ENCODE measurements at places on chromosomes 11 and 22.

DNA sequence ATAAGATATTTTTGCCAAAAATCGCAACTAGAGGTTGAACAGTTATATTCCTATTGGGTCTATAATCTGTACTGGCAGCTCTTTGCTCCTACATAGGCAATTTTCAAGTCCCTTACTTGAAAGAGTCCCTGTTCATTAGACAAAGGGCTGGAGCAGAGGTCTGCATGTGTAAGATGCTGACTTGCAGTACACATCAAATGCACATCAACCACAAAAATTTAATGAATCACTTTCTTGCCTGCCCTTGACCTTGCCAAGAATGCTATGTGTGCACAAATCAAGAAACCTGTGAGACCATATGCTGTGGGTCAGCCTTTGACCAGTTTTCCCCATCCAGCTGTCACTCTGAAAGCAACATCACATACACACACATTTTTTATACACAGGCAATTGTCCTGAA is 661.5 kb downstream of the LRRC4C start:
- no peak for DNase-seq

GRCh38 chr11:129267716-129268115 is 75.6 kb upstream of the ARHGAP32 start:
- no peak for DNase-seq

DNA sequence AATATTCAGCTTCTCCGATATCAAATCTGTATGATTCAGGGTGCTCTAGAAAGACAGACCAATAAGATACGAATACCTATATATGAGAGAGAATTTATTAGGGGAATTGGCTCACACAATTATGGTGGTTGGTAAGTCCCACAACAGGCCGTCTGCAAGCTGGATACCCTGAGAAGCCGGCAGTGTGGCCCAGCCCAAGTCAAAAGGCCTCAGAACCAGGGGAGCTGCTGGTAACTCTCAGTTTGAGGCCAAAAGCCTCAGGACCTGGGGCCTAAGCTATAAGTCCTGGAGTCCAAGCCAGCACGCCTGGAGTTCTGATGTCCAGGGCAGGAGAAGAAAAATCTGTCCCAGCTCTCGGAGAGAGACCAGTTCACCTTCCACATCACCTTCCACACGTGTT is 318.7 kb downstream of the BRD1 start:
- DNase-seq, result no peak

GRCh38 chr11:96578379-96578778 is 188.6 kb downstream of the JRKL start:
- no peak for DNase-seq

DNA sequence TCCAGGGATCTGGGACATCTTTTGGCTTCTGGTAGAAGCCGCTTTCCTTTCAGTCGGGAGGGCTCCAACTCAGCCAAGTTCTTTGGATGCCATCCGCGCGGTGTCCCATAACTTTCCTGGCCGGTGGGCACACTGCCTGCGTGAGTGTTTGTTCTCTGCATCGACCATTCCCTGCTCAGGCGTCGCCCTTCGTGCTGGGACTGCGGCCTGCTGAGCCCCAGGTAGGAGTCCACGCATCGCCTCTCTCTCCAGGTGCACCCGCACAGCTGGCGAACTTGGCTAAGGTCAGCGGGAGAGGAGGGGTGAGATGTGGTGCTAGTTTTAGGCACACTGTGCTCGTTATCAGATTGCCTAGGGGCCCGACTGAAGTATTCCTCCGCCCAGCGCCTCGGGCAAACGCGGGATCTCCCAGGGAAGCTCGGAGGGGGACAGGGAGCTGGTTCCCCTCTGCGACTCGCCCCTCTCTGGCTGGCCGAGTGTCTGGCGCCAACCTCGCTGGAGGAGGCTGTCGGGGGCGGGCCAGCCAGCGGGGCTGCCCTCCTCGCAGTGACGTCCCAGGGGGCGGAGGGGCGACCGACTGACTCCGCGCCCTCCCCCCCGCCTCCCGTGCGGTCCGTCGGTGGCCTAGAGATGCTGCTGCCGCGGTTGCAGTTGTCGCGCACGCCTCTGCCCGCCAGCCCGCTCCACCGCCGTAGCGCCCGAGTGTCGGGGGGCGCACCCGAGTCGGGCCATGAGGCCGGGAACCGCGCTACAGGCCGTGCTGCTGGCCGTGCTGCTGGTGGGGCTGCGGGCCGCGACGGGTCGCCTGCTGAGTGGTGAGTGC is at the start of gene LAYN:
LAYN (plus strand) TSS at position 607 of the 823 bp plus-strand sequence; CDS start at position 731, 124 bp downstream.
- DNase-seq, result no peak

DNA sequence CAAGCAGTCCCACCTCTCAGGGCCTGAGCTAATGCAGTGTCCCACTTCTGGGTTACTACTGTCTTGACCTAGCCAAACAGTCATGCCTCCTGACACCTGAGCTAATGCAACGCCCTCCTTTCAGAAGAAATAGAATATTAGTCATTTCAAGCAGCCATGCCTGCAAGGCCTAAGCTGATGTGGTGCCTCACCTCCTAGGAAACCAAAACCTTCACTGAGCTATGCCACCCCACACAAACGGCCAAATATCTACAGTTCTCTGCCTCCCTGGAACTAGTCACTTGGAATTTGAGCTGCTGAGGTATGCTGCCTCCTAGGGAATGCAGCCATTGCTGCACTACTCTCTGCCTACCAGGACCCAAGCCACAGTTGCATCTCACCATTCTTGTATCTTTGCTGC is 8.3 kb upstream of the MS4A6E start:
- DNase-seq, result no peak

DNA sequence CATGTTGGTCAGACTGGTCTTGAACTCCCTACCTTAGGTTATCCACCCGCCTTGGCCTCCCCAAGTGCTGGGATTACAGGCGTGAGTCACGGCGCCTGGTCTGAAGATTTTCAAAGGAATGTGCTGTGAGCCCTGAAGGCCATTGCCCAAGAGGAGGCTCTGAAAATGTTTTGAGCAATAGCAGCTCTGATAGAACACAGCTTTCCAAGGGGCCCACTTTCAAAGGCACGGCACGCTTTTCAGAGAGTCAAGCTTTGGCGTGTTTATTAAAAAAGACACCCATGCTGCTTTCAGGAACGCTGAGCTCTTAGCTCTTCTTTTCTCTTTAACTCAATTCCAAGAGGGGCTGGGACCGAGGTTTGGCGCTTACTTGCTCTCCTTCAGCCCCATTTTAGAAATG is 73.8 kb upstream of the CDON start:
- DNase-seq, result no peak

- DNase-seq, result no peak
Measured at GRCh38 chr22:45968751-45969413, 8.1 kb downstream of the WNT7B start.

- no peak for DNase-seq
Measured at GRCh38 chr22:49525801-49526535, 301.7 kb downstream of the BRD1 start.

- no peak for DNase-seq
Measured at GRCh38 chr11:61670626-61671025, 9.6 kb upstream of the DAGLA start.

- no peak for DNase-seq
Measured at GRCh38 chr22:44260216-44261035, 52.3 kb downstream of the SHISAL1 start.

GRCh38 chr22:21446128-21446826 is 20.9 kb upstream of the TMEM191C start:
- DNase-seq, result no peak

- no peak for DNase-seq
Measured at GRCh38 chr22:46075764-46076531, 74.4 kb upstream of the PPARA start.

GRCh38 chr11:116500026-116500946 is 272.5 kb downstream of the BUD13 start:
- no peak for DNase-seq

- no peak for DNase-seq
Measured at GRCh38 chr22:46336119-46337078, 885 bp downstream of the TRMU start.

- no peak for DNase-seq
Measured at GRCh38 chr11:27406498-27407354, 43.7 kb upstream of the CCDC34 start.

GRCh38 chr22:19424186-19424500 is 7.4 kb downstream of the HIRA start:
- DNase-seq, result no peak

DNA sequence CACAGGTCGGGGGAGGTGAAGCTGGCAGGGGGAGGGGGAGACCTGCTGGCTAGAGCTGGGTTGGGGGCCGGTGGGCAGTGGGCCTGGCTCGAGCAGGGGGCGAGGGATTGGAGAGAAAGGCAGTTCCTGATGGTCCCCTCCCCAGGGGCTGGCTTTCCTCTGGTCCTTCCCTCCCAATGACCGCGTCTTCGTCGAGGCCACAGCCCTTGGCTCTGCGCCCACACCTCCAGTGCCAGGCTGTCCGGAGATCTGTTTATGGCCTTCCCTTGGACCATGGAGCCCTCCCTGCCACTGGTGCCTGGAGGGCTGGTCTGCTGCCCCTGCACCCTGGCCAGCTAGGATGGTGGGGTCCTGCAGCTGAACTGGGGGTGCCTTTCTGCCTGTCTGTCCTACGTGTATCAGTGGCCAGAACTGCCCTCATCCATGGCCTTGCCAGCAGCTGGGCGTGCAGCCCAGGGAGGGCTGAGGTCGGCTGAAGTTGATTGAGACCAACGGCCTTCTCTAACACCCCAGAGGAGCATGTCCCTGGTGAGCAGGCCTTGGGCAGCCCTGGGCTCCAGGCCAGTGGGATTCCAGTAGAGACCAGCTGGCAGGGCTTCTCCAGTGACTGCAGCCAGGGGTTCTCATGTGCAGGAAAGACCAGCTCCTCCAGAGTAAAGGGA is 12.3 kb downstream of the TANGO2 start:
- no peak for DNase-seq

DNA sequence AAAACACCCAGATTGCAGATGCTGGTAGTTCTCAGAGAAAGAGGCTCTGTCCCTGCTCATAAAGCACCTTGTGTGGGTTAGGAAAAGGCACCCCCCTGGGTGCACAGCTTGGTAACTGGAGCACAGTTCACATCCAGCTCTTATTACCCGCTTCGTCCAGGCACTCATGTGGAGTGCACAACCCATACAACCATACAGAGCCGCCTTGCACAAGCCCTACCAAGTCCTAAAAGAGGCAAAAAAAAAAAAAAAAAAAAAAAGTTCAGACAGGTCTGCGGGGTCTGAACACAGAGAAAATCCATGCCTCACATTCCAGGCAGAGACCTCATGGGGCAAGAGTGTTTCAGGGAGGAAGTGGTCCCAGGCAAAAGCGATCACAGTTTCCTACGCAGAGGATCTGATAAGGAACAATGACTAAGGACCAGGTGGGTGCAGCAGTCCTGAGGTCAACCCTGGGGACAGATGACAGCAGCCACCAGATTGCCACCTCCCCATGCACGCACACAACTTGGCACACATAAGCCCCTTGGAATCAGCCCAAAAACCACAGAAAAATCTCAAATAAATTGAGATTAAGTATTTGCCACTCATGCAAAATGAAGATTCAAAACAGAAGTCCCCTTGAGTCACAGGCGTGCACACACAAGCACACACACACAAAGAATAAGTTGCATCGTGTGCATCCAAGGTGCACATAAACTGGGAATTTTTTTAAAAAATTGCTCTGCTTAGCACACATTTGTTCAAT is 12.3 kb downstream of the MB start:
- no peak for DNase-seq

- no peak for DNase-seq
Measured at GRCh38 chr11:112623057-112623456, 338.2 kb upstream of the NCAM1 start.

- no peak for DNase-seq
Measured at GRCh38 chr11:61039916-61040315, 62.4 kb upstream of the CD5 start.

DNA sequence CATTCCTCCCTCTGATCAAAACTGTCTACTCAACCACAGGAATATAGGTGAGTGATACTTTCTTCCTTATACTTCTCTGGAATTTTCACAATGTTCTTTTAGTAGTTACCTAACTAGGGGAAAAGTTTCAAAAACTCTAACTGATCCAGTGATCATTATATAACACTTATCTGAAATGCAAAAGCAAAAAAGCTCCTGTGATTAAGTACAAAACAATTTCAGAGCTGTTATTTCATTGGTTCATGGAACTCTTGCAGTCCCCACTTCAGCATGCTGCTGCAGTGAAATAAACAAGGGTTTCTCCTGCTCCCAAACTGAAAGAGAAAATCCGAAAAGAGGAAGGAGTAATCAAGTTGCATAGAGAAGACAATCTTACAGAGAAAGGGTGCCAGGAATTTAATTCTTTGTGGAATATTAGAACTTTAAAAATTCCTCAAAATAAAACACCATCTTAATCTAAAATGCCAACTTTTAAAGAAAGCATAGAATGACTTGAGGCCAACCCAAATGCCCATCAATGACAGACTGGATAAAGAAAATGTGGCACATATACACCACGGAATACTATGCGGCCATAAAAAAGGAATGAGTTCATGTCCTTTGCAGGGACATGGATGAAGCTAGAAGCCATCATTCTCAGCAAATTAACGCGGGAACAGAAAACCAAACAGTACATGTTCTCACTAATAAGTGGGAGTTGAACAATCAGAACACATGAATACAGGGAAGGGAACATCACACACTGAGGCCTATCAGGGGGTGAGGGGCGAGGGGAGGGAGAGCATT is 20.3 kb downstream of the PPP2R1B start:
- DNase-seq, result no peak

DNA sequence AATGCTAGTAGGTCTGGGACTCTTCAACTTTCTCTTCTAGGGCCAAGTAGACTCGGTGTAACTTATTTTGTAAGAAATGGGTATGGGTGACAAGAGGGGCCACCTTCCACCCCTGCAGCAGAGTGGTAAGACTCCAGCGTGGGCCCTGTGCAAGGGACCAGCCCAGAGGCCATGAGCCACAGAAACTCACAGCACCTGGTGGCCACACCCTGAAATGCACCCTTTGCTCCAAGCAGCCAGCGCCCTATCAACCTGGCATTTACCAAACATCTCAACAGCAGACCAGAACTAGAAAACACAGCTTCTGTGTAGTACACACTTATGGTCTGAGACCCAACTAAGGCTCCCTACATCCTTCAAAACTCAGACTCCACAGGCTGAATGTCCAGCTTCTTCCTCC is 5.7 kb downstream of the CDCA5 start:
- DNase-seq, result no peak

Measured in forelimb muscle (tissue), 1 donor.